CD4-positive, CD25-positive, alpha-beta regulatory T cell (primary cell): ENCODE measurements at places on chromosomes 2 and 18.

DNA sequence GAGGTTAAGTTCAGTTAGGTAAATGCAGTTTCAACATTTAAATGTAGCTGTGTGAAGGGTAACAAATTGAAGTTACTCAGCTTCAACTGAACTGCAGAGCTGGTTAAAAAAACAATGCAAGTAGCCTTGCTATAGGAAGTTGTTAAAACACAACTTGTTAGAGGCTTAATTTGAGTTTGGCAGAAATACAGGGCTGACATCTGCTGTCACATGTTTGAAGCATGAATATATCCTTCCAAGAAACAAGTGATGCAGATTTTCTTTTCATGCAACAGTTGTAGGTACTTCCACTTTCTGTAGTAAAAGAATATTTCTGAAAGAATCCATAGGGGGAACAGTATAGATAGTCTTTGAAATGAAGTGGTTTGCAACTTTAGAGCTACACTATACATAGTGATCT, 208.7 kb upstream of the RASGRP3 start:
- no peak for DNase-seq

GRCh38 chr2:54962511-54962910, 87.7 kb downstream of the RTN4 start:
- no peak for DNase-seq

GRCh38 chr2:157787364-157787938, 88.7 kb downstream of the ACVR1 start:
- DNase-seq, result no peak

GRCh38 chr2:203476881-203477280, 58.2 kb downstream of the RAPH1 start:
- no peak for DNase-seq

DNA sequence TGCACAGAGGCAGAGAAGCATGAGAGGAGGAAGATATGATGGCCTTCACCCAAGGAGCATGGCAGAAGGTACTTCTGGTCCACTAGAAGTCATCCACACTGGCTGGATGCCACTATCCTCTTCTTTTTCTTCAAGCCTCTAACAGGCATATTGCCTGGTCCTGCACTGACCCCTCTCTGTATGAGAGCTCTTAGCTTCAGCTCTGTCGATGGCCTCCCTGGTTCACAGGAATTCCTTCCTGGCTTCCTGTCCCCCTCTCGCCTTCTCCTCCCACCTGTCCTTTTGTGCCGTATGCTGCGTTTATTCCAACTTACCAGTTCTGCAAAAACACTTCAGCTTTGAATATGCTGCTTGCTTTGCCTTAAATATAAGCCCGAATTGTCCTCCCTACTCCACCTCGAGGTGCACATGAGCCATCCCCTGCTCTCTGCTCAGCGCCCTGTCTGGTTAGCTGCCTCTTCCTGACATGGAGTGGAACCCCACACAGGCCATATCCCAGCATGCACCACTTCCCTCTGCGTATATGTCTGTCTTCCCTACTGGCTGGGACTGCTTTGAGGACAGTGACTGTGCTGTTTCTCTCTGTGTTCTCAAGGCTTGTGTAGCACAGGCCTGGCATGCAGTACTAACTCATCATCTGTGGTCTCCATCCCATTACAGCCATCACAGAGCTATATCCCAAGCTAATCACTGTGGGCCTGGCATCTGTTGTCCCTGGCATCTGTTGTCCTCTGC, 474.9 kb downstream of the EIPR1 start:
- no peak for DNase-seq

GRCh38 chr2:139550873-139551272, 770.7 kb upstream of the NXPH2 start:
- no peak for DNase-seq

- no peak for DNase-seq
Observed at GRCh38 chr2:238847419-238847801, 475 bp upstream of the TWIST2 start.

DNA sequence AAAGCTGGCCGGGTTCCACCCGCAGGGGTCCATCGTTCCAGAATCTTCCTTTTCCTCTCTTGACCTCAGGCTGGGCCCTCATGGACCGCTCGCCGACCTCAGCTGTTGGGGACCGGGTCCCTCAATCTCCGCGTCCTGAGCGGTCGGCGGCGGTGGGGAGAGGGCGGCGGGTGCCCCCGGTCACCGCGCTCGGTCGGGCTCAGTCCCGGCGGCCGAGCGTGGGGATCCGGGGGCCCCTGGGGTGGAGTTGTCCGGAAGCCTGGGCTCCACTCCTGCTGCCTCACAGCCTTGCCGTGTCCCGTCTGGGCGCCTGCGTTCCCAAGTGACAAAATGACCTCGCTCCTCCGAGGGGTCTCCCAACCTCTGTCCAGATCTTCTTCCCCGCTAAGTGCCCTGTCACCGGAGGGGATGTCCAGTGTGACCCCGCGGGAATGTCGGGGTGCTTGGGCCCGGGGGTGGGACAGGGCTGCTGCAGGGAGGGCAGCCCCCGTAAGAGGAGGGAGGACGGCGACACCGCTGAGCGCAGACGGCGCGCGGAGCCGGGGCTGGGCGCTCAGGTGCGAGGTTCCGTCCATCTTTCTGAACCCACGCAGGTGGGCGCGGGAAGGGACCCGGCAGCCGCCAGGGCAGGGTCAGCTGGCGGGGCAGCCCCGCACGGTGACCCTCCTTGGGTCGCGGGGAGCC, 16.0 kb upstream of the E2F6 start:
- no peak for DNase-seq

- peak; percentile 59 for DNase-seq
Observed at GRCh38 chr2:126657148-126657635, 1.2 kb downstream of the GYPC start.

- DNase-seq, result no peak
Observed at GRCh38 chr2:203722411-203722810, 16.0 kb downstream of the CD28 start.

- no peak for DNase-seq
Observed at GRCh38 chr2:237539681-237540080, 26.7 kb upstream of the PRLH start.

DNA sequence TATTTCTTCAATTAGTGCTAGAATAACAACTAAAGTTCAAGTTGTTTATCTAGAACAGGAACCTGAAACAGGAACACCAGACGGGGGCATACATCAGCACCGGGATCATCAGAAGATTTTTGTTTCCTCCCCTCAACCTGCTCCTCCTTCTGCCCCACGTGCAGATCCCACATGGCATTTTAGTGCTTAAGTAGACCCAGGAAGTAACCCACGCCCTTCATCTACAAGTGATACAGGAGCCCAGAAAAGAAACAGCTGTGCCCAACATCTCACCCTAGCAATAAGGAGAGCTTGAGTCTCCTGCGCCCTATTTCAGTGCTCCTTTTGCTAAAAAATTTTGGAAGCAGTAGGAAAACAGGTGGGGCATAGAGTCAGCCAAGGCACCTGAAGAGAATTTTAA, 5.2 kb downstream of the ZNF385B start:
- DNase-seq, result no peak

DNA sequence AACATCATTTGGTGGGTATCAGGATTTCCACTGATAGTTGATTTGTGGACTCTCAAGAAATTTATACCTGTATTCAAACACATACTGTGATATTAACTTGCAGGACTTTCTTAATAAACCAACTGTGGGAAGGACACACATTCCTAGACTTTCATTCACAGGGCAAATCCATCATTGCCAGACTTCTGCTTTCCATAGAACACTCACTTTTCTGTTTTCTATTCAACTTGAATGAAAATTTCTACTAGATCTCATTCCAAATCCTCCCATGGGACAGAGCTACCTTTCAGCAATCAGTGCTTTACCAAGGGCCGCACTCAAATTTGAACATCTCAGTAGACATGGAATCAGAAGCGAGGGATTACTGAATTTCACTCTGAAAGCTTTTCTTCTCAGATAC, 612.5 kb downstream of the IRS1 start:
- no peak for DNase-seq

DNA sequence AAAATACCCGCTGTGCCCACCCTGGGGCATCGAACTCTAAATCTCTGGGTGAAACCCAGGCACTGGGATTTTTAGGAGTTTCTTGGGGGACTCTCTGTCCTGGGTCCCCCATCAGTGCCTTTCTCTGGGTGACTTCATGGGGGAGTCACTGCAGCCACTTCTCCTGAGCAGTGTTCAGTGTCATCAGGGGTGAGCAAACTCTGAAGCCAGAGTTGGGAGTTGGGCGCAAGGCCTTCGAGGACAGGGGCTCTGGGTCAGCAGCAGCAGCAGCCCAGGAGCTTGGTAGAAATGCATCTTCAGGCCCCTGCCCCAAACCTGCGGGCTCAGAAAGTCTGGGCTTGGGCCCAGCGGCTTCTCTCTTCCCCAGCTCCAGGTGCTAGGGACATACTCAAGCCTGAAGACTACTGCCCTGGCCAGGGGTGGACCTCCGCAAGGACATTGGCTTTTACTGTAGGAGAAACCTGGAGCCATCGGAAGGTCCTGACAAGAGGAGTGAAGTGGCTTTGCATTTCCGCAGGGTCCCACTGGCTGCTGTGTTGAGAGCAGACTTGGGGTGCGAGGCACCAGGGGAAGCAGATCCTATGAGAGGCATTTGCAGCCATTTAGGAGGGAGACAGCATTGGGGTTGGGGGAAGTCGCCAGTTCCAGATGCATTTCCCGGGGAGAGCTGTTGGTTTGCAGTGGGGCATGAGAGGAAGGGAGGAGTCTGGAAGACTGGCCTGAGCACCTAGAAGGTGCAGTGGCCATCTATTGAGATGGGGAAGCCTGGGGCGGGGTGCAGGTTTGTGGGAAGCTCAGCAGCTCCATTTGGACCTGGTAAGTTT, 51.5 kb upstream of the FAHD2A start:
- DNase-seq, result no peak

- no peak for DNase-seq
Observed at GRCh38 chr2:233093721-233094120, 33.6 kb downstream of the INPP5D start.

DNA sequence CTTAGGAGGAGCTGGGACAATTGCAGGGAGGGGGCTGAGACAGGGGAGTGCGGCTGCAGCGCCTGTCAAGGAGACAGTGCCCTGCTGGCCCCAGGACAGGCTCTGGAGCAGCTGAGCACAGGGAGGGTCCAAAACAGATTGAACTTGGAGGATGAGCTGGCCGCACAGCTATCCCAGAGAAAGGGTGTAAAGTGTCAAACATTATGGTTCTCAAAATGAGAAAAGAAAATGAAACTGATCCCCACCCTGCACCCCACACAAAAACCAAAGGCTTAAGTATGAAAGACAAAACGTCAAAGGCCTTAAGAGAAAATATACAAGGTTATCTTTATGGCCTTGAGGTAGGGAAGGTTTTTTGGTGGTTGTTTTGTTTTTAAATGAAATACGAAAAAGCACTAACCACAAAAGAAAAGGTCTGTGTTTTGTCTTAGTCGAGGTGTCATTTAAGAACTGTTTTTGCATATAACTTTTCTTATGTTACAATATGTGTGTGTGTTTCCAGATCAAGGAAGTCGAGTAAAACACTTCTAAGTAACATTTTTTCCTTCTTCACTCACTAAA, 111.8 kb downstream of the HDAC4 start:
- no peak for DNase-seq

DNA sequence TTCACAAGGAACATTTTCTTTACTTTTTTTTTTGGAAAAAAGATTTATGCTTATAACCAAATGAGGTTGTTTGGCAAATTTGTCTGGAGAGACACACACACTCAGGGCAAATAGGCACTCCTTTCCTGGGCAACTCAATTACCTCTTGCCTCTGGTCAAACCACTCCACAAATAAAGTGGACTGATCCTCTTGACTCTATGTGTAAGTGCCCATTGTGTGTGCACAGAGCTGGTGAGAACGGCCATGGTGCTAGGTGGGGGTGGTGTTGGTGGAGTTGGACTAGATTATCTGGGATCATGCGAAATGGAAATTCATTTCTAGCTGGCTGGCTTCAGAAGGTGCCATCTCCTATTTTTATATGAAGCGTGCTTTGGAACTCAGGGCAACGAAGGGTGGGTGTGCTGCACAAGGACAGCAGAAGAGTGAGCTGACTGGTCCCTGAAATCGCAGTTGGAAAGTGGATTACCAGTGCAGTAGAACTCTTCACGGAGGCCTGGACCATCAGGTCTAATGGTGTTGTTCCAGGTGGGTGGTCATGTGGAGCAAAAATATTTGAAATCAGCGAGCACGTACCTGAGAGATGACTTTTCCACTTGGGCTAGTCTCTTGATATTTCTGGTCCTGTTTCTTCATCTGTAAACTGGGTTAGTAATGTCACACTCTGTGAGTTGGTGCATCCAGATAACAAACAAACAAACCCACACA, 149.9 kb downstream of the RPIA start:
- no peak for DNase-seq

DNA sequence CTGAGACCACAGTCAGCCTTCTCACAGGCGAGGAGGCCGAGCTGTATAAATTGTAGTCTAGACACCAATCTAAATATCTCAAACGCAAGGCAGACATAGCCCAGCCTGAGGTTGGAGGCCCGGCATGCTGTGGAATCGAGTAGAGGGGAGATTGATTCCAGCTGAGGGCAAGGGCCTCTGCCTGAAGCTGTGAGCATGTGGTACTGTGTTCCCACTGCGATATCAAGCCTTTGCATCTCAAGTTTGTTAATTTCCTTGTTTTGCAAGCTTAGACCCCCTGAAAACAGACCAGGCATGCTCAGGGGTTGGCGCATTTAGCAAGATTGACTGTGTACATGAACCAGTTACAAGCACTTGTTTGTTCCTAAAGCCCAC, 65.1 kb upstream of the FOSL2 start:
- no peak for DNase-seq

GRCh38 chr2:183248866-183249567, 124.8 kb downstream of the NUP35 start:
- no peak for DNase-seq

DNA sequence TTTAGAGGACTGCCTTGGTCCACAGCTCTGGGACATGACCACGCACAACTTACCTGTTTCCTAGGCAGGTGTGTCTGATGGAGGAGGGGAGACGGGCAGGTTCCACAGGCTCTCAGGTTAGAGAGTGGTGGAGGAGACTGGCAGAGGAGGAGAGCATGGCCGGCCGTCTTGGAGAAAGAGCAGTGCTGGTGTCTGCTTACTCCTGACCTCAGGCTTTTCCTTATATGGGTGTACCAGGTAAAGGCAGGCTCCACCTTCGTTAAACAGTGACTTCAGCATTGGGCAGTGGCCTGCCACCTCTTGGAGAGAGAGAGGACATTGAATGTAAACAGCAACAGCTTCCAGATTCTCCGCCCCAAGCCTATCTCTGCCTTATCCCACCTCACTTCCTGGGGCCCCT, at the start of gene CAPN13:
CAPN13 (minus strand) TSS at position 198 of the 400 bp plus-strand sequence. CDS start 20,121 bp downstream, outside the sequence.
- DNase-seq, result no peak

GRCh38 chr2:5119046-5119445, 573.1 kb upstream of the SOX11 start:
- DNase-seq, result no peak

- no peak for DNase-seq
Observed at GRCh38 chr2:149885946-149886345, 298.4 kb upstream of the MMADHC start.

- peak; percentile 21 for DNase-seq
Observed at GRCh38 chr2:144320491-144320890, 199.4 kb downstream of the ZEB2 start.

DNA sequence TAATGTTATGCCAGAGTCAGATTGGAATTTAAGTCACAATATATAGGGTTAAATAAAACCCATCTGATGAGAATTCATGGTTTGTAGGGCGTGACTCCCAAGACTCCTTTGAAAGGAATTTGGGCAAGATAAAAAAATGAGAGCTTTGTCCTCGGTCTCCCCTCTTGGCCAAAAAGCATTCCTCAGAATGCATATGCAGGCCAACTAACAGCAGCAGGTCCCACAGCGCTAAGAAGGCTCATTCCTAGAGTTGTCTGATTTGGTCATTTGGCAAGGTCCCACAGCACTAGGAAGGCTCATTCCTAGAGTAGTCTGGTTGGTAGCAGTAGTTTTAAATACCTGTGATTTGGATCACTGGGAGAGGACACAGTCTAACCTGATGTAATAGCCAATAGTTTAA, 106.3 kb upstream of the B3GNT2 start:
- DNase-seq, result no peak
